ENCODE measurements at places on chromosomes 2 and 18.

DNA sequence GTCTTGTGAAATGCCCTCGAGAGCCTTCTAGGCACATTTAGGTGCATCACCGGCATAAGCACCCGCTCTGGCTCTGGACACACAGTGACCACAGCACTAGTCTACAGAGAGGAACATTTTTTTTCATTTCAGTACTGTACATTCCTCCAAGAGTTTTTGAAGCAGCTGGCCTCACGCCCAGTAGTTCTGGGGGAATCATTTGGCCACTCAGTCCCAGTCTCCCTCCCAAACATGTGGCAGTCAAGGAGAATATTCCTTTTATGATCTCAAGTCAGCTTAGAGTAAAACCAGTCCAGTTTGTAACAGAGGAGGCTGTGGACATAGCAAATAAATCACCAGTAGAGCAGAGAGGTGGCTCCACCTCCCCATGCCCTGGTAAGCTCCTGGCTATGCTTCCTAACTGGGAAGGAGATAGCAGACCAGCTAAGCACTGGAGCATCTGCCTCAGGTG is 48.1 kb downstream of the KCNE4 start:
- DNase-seq = peak; percentile 84

DNA sequence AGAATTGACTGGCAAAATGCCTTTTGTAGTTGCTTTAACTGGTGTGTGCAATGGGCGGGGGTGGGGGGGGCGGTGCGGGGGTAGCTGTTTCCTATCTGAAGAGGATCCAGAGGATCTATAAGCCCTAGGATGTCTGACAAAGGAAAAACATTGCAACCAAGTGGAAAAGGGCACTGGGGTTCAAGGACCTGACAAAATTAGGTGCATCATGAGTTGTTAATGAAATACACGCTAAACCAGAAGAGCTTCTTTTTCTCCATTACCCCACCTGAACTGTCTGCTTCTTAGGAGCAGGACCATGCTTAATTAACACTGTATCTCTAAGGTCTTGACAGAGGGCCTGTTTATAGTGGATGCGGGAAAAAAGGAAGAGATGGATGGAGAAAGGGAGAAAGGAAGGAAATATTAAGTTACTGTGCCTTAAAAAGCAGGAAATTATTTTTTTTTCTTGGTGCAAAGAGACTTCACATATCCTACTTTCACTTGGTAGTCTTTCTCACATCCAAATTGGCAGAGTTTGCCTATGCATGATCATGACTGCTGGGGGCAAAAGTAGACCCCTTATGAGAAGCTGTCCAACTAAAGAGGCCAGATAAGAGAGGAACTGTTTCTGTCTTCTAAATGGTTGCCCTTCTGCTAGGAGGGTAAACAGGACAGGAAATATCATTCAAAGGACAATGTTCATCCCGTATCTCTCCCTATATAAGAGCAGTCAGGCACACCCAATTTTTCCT is 4.6 kb downstream of the RND3 start:
- no peak for DNase-seq

DNA sequence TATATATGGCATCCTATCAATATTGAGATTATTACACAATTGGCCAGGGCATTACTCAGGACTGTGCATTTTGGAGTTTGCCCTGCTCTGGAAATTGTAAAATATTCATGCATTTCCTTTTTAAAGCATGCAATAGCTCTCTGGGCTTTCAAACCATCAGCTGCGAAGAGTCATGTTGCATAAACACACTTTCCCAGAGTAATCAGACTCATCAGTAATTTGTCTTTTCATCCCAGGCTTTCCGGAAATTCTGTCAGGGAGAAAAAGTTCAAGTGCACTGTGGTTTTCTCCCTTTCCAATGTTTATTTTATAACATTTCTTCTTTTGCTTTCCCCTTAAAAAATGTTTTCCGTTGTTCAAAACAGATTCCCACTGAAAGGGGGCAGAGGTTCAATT is 38.9 kb upstream of the FHL2 start:
- peak; percentile 52 for DNase-seq

- no peak for DNase-seq
Measured at GRCh38 chr2:26978061-26978596, 7.7 kb downstream of the MAPRE3 start.
